ENCODE measurements at places on chromosomes 3 and 15.
A peak's percentile ranks its signal among the peaks of the same experiment; 100 is the strongest.

GRCh38 chr15:67691450-67691849 is 133.9 kb upstream of the SKOR1 start:
- no peak for DNase-seq

- DNase-seq = no peak
Measured at GRCh38 chr3:171873580-171873979, 30.4 kb downstream of the TMEM212 start.

GRCh38 chr3:55537129-55537528 is 50.0 kb upstream of the WNT5A start:
- DNase-seq = no peak

DNA sequence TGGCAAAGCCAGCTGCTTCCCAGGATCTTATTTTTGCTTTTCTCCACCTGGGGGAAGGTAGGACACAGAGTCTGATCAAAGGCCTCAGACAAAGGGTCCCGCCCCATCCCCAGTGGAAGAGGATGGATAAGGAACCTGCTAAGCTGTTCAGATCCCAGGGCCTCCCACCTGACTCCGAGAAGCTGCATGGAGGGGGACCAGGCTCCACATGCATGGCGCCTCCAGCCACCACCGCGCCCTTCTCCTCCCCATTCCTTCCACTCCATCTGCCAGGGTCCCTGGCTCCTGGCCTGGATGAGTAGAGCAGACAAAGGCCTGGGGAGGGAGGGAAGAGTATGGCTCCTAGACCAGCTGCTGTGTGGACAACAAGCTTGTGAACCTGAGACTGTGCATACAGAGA is 20.0 kb upstream of the CRABP1 start:
- DNase-seq = no peak

DNA sequence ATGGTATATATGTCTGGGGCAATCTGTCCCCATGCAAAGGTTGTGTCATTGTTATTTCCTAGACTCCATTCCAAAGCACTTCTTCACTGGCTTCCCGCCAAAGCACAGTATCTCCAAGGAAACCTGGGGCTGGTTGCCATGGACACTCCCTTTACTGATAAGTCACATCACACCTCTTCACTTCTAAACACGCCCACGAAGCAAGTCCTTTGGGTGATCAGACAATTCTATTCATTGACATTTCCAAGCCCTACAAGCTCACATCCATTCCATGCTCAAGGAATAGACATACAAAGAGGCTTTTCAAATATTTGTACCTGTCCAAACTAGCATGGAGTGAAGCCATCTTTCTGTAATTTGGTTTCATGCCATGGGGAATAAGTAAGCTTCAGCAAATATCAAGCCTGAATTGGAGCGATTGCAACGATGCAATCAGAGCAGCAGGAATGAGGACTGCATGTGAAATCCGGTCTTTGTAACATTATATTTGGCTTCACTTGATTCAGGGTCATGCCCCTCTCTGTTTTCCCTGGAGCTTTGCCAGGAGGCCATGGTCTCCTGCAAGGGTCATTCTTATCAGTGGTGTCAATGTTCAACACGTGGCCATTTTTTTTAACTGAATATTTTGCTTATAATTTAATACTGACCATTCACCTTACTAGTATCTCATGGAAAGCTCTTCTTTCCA is 201.6 kb upstream of the TMC3 start:
- DNase-seq = no peak

- DNase-seq = no peak
Measured at GRCh38 chr15:48833526-48834239, 22.8 kb upstream of the CEP152 start.

GRCh38 chr15:40747685-40748631 is 7.1 kb downstream of the RMDN3 start:
- DNase-seq = no peak

GRCh38 chr15:40906091-40906990 is 12.1 kb downstream of the VPS18 start:
- DNase-seq = peak; percentile 64

DNA sequence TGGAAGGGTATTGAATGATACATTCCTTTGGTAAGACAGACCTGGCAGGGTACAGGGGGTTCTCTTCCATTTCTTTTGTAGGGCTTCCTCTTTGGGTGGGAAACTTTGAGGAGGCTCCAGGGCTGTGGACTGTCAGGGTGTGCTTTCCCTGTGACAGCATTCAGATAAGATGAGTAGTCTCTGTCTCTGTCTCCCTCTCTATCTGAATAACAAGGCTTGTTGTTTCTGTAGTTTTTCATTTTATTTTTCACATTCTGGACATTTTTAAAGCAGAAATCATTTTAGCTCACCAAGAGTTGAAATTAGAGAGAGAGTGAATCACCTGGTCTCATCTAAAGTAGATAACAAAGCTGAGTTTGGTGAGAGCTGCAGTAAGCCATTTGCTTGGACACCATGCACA is 100.8 kb upstream of the TPM1 start:
- DNase-seq = no peak

DNA sequence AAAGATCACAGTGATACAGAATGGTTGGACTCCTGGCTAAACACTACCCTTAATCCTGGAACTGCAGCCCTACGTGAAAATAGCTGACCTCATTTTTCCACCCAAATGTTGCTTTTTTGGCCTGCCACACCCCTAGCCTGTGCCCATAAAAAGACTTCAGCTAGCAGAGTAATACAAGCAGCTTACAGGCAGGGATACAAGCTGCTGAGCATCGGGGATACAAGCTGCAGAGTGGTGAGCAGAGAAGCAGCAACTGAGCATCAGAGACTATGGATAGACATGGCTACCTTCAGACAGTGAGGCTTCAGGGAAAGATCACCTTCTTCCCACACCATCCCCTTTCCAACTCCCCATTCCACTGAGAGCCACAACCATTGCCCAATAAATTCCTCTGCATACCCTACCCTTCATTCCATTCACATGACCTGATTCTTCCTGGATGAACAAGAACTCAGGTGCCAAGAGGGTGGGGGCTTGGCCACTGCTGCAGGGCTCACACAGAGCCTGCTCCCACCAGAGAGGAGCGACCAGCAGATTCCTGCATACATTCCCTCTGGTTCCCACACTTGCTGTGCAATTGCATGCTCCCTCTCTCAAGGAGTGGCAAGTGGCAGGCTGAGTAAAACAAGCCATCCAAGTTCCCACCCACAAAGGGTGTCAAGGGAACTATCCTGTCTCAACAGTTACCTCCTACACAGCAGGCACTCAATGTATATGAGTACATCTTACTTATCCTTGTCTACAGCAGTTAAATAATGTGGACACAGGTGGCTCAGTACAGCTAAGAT is 217.5 kb downstream of the ALCAM start:
- no peak for DNase-seq

GRCh38 chr15:39362821-39363561 is 217.9 kb upstream of the THBS1 start:
- DNase-seq = peak; percentile 100

DNA sequence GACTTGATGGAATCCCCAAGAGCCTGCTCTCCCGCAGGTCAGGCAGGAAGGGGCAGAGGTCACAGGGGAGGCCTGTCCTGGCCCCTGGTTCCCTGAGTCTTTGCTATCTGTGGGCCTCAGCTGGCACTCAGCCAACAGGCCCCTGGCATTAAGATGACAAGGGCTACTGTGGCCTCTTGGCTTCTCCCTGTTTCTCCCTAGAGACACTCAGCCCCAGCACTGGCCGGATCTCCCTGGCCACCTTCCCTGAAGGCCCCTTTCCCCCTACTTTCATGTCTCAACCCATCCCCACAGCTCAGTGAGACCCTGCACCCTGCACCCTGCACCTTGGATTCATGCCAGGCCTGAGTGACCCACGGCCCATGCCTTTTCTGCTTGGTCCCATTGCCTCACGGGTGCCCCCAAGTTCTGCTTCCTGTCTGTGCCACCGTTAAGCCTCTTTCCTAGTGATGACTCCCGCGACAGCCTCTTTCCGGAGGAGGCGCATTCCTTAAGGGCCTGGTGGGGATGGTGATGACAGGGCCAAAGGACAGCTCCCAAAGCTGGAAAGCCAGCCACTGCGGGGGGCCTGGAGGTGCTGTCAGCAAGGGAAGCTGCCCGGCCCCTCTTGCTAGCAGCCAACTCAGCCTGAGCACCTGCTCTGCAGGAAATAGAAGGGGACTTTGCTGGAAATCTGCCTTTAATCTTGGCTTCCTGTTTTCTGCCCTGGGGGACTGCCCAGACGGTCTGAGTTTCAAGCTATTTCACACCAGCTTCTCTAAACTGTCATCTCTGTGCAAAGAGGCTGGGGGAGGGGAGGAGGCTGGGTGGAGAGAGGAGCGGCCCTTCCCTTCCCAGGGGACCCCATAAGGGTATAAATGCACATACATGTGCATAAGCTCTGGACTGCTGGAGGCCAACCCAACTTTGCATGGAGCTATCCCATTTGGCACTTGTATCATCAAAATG is 4.8 kb upstream of the CSK start:
- no peak for DNase-seq

GRCh38 chr15:51281368-51281967 is 56.9 kb downstream of the CYP19A1 start:
- DNase-seq = no peak

- peak; percentile 100 for DNase-seq
Measured at GRCh38 chr3:36993326-36994283, at the start of gene MLH1. Gene MLH1, plus strand, starts transcription at chr3:36993518. Its CDS starts 30 bp downstream, at chr3:36993548.

GRCh38 chr3:150409512-150410310 is 1.6 kb downstream of the TSC22D2 start:
- DNase-seq = no peak

DNA sequence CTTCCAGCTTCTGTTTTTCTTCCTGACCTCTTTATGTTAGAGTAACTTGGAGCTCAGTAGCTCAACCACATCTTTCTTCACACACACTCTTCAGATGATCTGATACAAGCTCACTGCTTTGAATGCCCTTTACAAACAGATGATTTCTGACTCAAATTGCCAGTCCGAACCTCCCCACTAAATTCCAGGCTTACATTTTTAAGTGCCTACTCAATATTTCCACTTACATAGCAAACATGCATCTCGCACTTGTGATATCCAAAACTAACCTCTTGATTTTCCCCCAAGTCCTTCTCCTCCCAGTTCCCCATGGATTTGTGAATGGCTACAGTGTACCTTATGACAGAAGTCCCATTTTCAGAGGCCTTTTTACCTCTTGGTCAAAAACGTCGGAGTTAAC is 139.1 kb downstream of the GBE1 start:
- DNase-seq = no peak

DNA sequence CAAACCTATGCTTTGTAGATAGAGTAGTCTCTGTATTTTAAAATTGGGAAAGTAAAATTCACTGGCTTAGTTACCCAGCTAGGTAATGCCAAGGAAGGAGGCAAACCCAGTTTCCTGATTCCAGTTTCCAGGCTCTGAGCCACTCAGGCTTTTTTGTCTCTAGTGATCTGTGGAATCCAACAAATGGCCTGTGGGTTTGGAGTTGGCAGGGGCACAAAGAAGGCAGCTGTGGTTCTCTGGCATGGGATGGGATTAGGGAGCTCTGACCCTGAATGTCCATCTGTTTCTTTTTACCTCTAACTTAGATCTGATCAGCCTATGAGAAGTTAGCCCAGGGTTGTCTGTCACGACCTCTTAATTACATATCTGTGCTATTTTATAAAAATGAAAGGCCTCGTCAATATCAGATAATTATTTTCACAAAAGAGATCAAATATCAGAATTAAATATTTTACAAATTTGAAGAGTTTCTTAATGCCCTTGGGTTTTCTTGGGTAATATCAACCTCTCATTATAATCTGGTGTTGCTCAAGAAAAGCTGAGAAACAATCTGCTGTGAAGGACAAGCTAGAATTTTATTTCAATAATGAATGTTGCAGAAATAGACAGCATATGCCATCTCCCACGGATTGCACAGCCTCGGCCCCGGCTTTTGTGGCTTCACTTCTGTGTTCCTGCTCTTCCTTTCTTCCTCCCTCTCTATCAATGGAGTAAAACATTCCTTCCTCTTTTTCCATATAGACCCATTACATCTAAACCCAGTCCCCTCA is 63.7 kb upstream of the DAZL start:
- no peak for DNase-seq

GRCh38 chr3:177190756-177191681 is 6.3 kb downstream of the TBL1XR1 start:
- DNase-seq = no peak

DNA sequence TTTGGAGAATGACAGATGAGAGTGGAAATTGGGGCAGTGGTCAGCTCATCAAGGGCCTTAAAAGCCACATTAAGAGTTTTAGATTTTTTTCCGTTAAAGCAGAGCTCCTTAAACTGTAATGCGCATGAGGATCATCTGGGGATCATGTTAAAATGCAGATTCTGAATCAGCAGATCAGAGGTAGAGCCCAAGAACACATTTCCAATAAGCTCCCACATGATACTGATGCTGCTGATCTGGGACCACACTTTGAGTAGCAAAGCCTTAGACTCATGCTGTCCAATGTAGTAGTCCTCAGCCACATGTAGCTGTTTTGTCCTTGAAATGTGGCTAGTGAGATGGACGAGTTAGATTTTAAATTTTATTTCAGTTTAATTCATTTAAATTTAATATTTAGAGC is 26.3 kb upstream of the POMGNT2 start:
- DNase-seq = no peak

DNA sequence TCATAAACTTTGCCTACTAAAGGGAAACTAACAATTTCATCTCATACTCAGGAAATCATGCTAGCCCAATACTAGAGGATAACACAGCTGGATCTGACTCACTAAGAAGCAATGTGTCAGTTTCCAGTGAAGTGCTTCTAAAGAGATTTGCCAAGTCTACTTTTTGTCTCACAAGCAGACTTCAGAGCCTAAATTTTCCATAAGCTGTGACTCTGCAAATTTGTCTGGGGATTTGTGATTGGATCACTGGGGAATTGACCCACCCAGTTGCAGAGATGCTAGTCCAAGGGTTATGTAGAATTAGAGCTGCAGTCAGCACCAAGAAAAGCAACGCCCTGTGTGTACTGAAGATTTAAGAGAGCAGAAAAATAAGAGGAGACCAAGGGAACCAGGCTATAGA is 647.1 kb downstream of the NTRK3 start:
- DNase-seq = peak; percentile 89

DNA sequence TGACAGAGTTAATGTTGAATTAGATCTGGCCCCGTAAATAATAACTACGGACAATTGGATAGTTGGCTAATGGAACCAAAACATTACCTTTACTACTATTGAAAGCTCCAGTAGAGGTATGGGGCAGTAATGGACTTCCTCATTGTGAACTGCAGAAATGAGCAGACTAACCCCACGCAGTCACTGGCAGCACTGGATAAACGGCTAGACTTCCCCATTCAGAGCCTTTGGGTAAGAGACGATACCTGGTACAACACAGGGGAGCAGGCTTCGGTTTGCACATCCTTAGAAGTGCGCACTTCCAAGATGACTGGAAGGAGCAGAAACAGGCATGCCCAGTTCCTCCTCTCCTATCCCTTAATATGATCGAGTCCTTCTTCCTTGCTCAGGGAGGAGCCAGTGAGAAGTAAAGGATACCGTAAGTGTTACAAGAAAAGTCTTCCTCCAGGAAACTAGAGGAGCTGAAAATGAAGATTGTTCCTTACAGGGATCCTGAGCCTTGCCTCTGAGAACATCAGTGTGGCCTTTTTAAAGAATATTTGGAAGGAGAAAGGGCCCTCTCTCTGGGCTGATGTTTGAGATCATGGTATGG is 100.5 kb upstream of the NECTIN3 start:
- DNase-seq = no peak

- no peak for DNase-seq
Measured at GRCh38 chr15:69531665-69532027, 79.0 kb downstream of the RPLP1 start.

Data from fibroblast of skin of left biceps (primary cell).